ENCODE measurements at places on chromosomes 5 and 9. TPM values are rescaled to one million over a fixed set of nuclear protein-coding genes. Genes with fewer than 3 reads are reported as not detected.

The DND1 gene
- 1.8 TPM for total RNA-seq

The N4BP3 gene
- 0.13 TPM for total RNA-seq

The COL23A1 gene
- total RNA-seq, result 1.2 TPM

The WDR38 gene
- not detected for total RNA-seq

The TEX48 gene
- total RNA-seq, result not detected

The GPR150 gene
- total RNA-seq, result 0.23 TPM

The JAK2 gene
- total RNA-seq, result 3.9 TPM

The TXNDC8 gene
- not detected for total RNA-seq

The IL33 gene
- total RNA-seq, result 9.3 TPM

The ACTBL2 gene
- total RNA-seq, result not detected

DNA sequence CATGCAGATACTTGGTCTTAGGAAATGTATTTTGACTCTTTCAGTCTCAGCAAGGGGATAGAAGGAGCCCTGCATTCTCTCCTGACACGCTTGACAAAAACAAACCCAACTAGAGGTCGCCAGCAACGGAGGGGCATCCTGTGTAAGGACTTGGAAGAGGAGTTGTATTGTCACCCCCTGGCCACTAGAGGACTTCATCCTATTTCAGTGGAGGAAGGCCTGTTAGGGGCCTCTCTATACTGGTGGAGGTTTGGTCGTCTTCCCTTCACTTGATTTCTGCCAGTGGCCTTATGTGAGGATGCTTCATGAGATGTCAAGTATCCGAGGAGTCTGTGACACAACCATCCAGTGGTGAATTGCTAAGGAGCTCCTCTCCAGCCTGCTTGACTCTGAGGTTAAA is 122.8 kb upstream of the STC2 start:
- DNase-seq, result no peak

- DNase-seq, result no peak
These were observed 343.3 kb upstream of the TNC start for GRCh38 chr9:115461280-115461679.

DNA sequence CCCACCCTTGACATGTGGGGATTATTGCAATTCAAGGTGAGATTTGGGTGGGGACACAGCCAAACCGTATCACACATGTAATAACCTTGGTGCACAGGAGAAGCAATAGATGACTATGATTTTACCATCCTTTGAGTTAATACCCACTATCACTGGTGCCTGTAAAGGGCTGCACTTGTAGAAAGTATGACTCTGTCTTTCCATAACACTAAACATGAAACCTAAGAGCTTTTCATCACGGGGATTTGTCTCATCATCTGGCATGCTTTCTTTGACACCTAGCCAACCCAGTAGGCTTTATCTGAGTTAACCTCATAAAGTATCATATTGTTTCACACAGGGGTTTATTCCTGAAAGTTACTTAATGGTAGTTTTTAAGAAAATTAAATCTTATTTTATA is 188.9 kb upstream of the TNC start:
- no peak for DNase-seq

DNA sequence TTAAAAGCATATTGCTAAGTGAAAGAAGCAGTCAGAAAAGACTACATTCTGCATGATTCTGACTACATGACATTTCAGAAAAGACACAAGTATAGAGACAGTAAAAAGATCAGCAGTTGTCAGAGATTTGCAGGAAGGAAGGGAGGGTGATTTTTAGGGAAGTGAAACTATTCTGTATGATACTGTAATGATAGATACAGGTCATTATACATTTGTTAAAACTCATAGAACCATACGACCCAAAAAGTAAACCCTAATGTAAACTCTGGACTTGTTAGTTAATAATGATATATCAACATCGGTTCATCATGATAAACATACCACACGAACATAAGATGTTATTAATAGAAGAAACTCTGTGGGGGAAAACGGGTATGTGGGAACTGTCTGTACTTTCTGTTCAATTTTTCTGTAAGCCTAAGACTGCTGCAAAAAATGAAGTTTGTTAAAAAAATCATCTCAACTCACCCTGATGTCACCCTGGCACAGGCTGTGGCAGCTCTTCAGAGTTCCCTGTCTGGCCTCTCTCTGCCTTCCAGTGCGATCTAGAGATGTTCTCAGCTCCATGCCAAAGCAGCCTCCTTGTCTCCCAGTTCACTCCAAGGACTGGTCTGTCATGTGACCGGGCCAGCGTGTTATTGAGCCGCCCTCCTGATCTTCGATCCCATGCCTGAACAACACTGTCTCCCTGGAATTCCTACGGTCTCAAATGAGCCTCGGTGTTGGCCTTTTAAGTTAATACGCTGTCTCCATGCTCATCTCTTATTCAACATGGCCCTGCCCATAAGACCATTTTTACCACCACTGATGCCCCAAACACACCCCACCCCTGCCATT is 35.4 kb downstream of the PRLR start:
- no peak for DNase-seq

GRCh38 chr9:37997636-37998374 is 71.2 kb downstream of the SHB start:
- no peak for DNase-seq

GRCh38 chr5:26579712-26580111 is 458.7 kb downstream of the CDH9 start:
- no peak for DNase-seq

- no peak for DNase-seq
These were observed 368.4 kb upstream of the ITGA1 start for GRCh38 chr5:52419357-52419756.

- DNase-seq, result no peak
These were observed 199.1 kb downstream of the NNT start for GRCh38 chr5:43802119-43802518.

- DNase-seq, result no peak
These were observed 19.6 kb downstream of the ITGA2 start for GRCh38 chr5:53008751-53009150.

DNA sequence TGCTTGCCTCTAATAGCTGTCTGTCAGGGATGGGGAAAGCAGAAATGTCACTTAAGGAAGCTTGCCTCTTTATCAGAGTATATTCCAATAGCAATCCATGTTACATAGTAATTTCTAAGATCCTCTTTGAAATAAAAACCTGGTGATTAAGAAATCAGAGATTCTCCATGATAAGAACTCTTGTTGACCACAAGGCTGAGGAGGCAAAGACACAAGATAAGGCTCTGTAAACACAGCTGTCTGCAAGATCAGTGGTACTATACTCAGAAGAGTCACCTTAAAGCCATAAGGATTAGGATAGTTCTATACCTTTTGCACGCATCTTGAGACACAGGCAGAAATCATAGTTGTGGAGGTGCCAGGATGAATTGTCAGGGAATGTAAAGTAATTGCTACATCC is 40.3 kb downstream of the HEXB start:
- DNase-seq, result no peak

GRCh38 chr9:137023157-137023556 is 4.9 kb downstream of the ABCA2 start:
- DNase-seq, result peak; percentile 85

DNA sequence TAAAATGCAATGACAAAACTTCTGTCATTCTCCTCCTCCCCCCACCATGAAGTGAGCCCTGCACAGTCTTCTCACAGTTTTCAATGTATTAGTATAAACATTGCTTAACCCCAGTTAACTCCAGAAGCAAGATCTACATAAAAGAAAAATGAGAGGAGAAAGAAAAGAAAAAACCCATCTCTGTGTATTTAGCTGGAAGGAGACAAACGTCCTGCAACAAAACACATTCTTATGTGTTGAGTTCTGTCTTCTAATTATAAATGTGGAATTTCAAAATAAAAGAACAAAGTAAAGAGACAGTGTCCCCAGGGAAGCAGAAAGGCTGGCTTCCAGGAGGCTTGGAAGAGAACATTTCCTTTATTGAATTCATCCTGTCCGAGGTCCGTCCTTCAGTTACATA is 491.9 kb upstream of the TUSC1 start:
- no peak for DNase-seq

DNA sequence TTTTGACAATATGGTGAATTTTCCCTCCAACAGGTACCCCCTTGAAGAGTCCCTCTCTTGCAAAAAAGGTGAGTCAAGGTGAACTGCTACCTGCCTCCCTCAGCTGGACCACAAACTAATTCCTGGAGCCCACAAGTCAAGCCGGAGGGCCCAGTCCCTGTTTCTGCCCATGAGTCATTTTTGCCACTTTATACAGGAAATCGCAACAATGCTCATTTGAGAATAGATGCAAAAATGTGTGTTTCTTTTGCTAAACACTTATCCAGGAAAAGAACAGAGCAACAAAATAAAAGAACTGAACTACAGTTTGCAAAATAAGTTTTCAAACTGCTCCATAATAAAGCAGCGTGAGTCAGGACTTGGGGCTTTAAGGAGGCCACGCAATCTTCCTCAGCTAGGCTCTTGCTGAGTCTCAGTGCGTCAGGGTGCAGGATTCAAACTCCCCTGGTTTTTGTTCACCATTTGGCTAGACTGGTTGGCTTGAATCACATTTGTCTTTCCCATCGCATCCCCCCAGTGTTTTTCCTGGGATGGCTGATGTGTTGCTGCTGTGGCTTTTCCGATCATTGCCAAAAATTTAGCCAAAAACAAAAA is 102.7 kb downstream of the GOLPH3 start:
- no peak for DNase-seq

DNA sequence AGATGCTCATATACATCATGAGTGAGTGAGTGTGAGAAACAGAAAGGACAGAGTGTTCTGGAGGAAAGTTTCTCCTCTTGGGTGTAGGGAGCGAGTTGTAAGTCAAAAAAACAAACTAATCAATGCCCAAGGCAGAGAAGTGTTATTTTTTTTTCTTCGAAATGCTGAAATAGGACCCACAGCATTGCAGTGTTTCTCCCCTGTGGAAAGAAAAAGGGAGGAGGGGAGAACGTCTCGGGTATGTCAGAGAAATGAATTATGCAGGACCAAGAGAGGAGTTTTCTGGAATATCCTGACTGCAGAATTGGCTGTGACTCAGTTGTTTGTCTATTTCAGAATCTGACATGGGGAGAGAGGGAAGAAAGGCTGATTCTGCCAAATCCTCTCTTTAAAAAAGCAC is 337.9 kb upstream of the RFX3 start:
- DNase-seq, result no peak

DNA sequence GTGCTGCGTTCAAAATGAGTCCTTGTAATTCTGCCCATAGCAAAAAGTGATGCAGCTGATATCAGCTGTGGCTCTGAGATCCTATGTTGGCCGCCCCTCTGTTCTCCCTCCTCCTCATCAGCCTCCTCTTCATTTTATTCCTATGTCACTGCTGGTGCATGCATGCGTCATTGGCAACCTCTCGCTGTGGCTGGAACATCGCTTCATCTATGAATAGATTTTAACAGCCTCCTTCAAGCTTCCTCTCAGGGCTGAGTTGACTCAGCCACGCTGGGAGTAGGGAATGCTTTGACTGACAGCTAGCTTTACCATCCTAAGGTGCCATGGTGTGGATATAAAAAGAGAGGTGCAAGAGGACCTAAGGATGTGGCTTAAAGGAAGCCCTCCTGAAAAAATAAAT is 303.5 kb downstream of the PLK2 start:
- DNase-seq, result no peak

- DNase-seq, result no peak
These were observed 111.2 kb downstream of the LRRC70 start for GRCh38 chr5:62689599-62690368.

DNA sequence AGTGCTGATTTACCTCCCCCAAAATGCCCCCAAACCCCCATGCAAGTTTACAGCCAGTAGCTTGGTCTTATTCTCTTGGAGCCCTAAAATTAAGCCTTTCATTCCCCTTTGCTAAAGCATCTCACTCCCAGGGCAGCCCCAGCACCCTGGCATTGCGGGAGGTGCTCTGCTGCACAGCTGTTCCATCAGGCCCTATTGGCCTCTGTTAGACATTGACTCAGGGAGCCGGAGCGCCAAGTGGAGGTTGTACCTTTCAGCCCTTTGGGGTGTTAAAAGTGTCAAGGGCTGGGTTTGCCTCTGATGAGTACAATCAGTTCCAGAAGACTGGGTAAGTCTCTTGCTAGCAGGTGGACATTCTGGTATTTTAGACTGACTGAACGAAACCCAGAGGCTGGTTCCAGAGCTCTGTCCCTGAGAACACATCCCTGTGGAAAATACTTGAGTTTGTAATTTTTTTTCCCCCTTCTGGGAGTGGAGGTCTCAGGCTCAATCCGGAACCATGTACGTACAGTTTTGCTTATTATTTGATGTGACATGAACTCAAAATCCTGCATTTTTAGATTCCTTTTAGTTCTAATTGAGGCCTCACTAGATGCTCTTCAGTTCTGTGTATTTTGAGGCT is 102.4 kb downstream of the UBE2R2 start:
- DNase-seq, result no peak

- no peak for DNase-seq
These were observed 455 bp downstream of the OLFM1 start for GRCh38 chr9:135087899-135088347.

- no peak for DNase-seq
These were observed 56.9 kb downstream of the HOMER1 start for GRCh38 chr5:79456890-79457583.

GRCh38 chr9:107251756-107252322 is 31.2 kb upstream of the RAD23B start:
- no peak for DNase-seq

- DNase-seq, result no peak
These were observed 16.8 kb downstream of the GNAQ start for GRCh38 chr9:78014776-78015175.

- DNase-seq, result no peak
These were observed 129.0 kb downstream of the TAF11L14 start for GRCh38 chr5:17763301-17763700.

GRCh38 chr9:109590966-109591365 is 92.9 kb upstream of the PTPN3 start:
- no peak for DNase-seq

- DNase-seq, result no peak
These were observed 53.3 kb upstream of the NOTCH1 start for GRCh38 chr9:136599074-136599531.

DNA sequence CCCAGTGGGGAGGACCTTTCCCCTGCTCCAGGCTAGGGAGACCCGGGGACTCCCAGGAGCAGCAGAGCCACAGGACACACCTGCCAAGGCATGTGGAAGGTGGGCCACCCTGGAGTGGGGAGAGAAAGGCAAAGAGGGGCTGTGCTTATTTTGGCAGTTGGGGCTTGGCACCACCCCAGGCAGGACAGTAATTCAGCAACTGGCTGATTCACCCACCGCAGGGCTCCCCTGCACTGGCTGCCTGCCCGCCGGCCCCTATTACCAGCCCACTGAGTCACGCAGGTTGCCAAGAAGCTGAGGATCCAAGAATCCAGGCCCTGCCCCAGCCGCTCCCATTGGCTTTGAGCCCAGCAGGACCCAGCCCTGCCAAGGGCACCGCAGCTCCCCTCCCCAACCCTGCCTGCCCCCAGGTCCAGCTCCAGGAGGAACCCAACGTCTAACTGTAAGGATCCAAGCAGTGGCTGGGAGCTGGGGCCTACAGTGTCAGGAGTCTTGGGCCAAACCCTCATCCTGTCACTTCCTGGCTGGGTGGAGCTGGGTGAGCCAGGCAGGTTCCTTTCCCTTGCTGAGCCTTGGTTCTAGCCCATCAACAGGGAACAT is 14.2 kb upstream of the RALGDS start:
- no peak for DNase-seq

Data from left lobe of liver (tissue), 2 donors.